ENCODE measurements at places on chromosomes 12 and 14. TPM values are rescaled to one million over a fixed set of nuclear protein-coding genes. Genes with fewer than 3 reads are reported as not detected.

The HAL gene
- total RNA-seq = under 0.01 TPM

The C14orf132 gene
- 13.5 TPM for total RNA-seq

The COQ10A gene
- 6.4 TPM for total RNA-seq

The ADGRD1 gene
- total RNA-seq = 10.2 TPM

The PIK3C2G gene
- not detected for total RNA-seq

The TMEM117 gene
- total RNA-seq = 8.2 TPM

The CLEC9A gene
- total RNA-seq = not detected

The RAB15 gene
- total RNA-seq = 2.1 TPM

The DUSP6 gene
- 30.9 TPM for total RNA-seq

The OAS3 gene
- total RNA-seq = 1.6 TPM

The CPNE6 gene
- not detected for total RNA-seq

The C12orf56 gene
- 0.28 TPM for total RNA-seq

The ADAM21 gene
- 0.55 TPM for total RNA-seq

The CCDC197 gene
- total RNA-seq = not detected

The KRT85 gene
- total RNA-seq = not detected

The DDIT3 gene
- 124 TPM for total RNA-seq

The MYF5 gene
- total RNA-seq = not detected

The RIPK3 gene
- 2.5 TPM for total RNA-seq

The LRRC23 gene
- total RNA-seq = 9.5 TPM

The PIWIL1 gene
- total RNA-seq = not detected

The SLC25A47 gene
- not detected for total RNA-seq

The OR4K1 gene
- not detected for total RNA-seq

The DAO gene
- not detected for total RNA-seq

The PLEK2 gene
- total RNA-seq = 3.0 TPM

The TMEM229B gene
- 1.0 TPM for total RNA-seq

The INSM2 gene
- total RNA-seq = not detected

The C12orf54 gene
- not detected for total RNA-seq

The CLEC4C gene
- total RNA-seq = not detected

The ZNF891 gene
- total RNA-seq = 0.92 TPM

The TOMM20L gene
- total RNA-seq = not detected

The RD3L gene
- total RNA-seq = not detected

The CLEC4D gene
- total RNA-seq = not detected

The APOF gene
- total RNA-seq = not detected

The SCNN1A gene
- 0.37 TPM for total RNA-seq

The HOTAIR gene
- total RNA-seq = 0.09 TPM

The DEPDC4 gene
- total RNA-seq = 0.71 TPM

The GCN1 gene
- total RNA-seq = 102 TPM

The TTC6 gene
- under 0.01 TPM for total RNA-seq

The BDKRB2 gene
- total RNA-seq = 38.6 TPM

The SLCO1B1 gene
- not detected for total RNA-seq

The VRTN gene
- total RNA-seq = not detected

The CGRRF1 gene
- 10.4 TPM for total RNA-seq
